ENCODE measurements at places on chromosomes 4 and X.

DNA sequence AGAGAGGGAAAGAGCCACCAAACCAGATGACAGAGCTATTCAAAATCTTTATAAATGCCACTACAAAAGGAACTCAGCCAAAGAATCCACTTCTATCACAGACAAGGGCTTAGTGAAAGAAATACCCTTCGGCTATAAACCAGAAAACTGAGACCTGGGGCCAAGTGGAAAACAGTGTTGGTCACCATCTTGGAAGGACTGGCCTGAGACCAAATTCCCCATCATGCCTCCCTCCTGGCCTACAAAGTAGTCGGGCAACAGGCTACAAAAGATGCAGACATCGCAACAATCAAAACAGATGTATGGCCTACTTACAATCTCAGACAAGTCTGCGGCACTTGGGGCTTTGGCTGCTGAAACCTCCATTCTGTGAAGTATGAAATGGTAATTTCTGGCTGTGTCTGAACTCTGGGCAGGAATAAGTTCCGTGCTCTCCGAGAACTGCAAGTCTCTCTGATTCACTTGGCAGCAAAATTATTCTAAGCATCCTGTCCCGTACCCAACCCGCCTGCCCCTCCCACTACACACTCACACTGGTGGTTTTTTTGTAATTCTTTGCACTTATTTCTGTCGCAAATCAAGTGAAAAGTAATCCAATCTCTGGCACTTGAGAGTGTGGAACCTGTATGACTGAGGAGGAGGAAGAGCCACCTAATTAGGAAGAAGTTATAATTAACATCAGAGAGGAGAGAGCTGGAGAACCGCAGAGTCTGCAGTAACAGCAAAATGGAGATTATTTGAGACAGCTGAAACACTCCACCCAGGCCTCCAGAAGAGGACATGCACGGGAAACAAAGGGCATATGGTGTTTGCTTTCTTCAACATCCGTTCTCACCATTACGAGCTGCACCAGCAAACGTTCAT is 87.8 kb downstream of the SH3KBP1 start:
- no peak for DNase-seq

- peak; percentile 31 for DNase-seq
Observed at GRCh38 chr4:108849611-108850168, 86.8 kb upstream of the ETNPPL start.

- DNase-seq = no peak
Observed at GRCh38 chr4:155608225-155608885, 58.3 kb upstream of the GUCY1A1 start.

DNA sequence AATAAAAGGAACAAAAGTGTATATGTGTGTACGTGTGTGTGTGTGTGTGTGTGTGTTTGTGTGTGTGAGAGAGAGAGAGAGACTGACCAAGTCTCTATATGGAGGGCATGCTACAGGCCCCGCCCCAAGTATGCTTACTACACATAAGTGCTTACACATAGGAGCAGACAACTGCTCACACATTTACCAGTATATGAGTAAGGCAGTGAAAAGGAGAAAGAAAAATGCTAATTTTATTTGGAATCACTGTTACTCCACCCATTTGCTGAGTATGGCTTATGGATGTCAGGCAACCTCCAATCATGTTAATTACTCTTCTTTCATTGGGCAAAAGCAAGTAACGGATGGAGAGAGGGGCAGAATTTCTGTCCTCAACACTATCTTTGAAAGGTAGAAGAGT is 107.6 kb upstream of the STK26 start:
- DNase-seq = no peak

- no peak for DNase-seq
Observed at GRCh38 chr4:152927737-152928136, 8.4 kb upstream of the FHDC1 start.

DNA sequence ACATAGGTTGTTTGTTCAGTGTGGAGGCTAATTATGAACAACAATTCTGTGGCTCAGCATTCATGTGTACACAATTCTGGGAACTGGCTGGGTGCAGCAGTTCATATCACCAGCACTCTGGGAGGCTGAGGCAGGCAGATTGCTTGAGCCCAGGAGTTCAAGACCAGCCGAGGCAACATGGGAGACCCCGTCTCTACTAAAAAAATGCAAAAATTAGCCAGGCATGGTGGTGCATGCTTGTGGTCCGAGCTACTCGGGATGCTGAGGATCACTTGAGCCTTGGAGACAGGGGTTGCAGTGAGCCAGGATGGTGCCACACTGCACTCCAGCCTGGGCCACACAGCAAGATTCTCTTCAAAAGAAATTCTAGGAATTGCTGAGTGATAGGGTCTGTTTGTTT is 4.5 kb upstream of the PPP2R2C start:
- DNase-seq = no peak

GRCh38 chr4:153652051-153652784 is 31.9 kb upstream of the TLR2 start:
- DNase-seq = no peak

DNA sequence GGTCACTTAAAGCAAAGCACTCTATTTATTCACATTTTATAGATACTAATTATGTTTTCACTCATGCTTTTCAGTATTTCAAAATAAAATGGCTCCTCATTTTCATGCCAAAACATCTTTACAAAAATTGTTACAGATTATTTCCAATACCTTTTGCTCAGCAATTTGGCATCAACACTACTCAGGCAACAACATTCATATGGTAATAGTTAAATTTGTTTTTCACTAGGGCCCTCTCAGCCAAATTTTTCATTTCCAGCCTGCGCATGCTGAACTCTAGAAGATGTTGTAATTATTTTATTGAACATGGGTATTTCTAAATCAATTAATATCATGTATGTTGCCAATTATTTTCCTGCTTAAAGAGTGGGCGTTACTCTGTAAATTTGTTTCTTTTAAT is 225.6 kb downstream of the ANTXR2 start:
- no peak for DNase-seq

- DNase-seq = peak; percentile 25
Observed at GRCh38 chrX:103831342-103831802, 685 bp downstream of the RAB9B start.

GRCh38 chr4:70728091-70728490 is 6.3 kb downstream of the RUFY3 start:
- peak; percentile 50 for DNase-seq

- no peak for DNase-seq
Observed at GRCh38 chrX:121831601-121832000, 784.2 kb downstream of the GLUD2 start.

- DNase-seq = peak; percentile 47
Observed at GRCh38 chr4:3304831-3305609, 12.2 kb downstream of the RGS12 start.

DNA sequence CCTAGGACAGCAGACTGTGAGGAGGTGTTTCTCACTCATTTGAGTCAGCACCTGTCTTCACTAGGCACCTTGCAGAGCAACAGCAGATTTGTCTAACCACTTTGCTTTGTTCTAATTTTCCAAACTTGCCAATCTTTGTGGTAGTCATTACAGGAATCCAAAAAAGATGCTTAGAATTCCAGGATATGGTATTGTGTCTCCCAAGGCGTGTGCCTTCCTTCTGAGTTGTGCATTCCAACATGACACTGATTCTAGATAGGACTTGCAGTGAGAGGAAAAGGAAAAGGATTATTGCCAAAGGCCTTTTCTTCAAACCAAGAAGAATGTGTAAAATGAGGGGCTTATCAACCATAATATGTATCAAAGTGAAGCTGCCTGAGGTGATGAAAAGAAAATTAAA is 126.2 kb downstream of the MAPK10 start:
- DNase-seq = no peak

DNA sequence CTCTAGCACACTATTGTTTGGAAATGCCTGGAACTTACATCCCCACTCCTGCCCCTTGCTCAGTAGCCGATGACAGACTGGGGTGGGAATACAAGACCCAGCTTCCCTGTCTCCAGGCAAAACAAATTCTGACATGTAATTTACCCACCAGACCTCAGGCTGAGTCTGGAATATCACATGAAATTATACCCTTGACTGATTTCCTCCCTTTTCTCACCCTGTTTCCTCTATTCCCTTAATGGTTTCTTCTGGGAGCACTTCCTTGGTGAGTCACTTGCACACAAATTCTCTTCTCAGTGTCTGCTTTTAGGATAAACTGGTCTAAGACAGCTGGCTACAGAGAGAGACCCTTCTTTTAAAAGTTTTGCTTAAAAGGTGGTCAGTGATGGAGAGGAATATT is 65.8 kb upstream of the DIPK2B start:
- DNase-seq = no peak

DNA sequence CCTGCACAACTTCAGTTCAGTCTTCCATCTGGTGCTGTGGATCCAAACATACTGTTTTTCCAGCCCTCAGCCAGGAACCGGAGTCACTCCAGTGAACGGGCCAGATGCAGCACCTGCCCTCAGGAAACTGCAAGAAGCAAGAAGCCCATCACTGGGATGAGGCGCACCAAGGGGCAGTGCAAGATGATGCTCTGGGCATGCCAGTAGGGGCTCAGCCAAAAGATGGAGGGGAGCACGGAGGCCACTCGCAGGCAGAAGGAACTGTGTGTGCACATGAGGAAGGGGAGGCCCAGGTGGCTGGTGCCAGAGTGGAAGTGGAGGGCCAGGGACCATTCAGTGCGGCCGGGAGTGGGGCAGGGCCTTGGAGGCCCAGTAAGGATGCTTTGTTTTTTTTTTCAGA is 161.7 kb upstream of the MAMLD1 start:
- no peak for DNase-seq

Data from NCI-H526 treated with DMSO at 0.1 percent for 48 hours (cell line).